ENCODE measurements at places on chromosomes 3 and 15. TPM values are rescaled to one million over a fixed set of nuclear protein-coding genes. Genes with fewer than 3 reads are reported as not detected.

GRCh38 chr15:77418966-77419835, 703 bp downstream of the PEAK1 start:
- peak overlapping the region; percentile 46 for H3K27ac ChIP-seq
- H3K27me3 ChIP-seq: no peaks in the 10 kb centered on the region
- H3K36me3 ChIP-seq: no peaks in the 10 kb centered on the region
- DNase-seq: no peak

Gene MYLK
- polyA plus RNA-seq: 31.9 TPM

DNA sequence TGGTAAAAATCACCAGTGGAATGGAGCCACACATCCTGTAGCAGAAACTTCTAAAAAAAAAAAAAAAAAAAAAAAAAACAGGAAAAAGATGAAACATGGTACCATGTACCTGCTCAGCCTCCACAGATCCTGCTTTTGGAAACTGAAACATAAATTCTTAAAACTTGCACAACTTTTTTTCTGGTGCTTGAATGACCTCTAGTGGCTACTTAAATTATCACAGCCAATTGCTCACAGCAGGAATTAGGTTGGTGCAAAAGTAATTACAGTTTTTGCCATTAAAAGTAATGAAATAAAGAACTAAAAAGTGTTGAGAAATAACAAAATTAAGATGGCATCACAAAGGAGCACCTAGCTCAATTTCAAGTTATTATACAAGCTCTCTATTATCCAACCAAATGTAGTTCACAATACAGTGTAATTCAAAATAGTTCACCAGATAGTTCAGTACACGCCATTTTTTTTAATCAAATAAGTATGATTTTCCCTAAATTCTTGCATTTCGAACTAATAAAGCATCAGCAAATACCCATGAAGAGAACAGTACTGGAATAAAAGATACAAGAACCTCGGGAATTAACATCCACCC, 80.6 kb downstream of the ULK4 start:
- no peak for DNase-seq
- H3K27ac ChIP-seq: no peak overlapping the region
- no peaks in the 10 kb centered on the region for H3K36me3 ChIP-seq
- no peaks in the 10 kb centered on the region for H3K27me3 ChIP-seq

GRCh38 chr3:112653881-112654300, 12.9 kb upstream of the CCDC80 start:
- H3K27me3 ChIP-seq: no peaks in the 10 kb centered on the region
- H3K36me3 ChIP-seq: no peaks in the 10 kb centered on the region
- peak overlapping the region; percentile 40 for H3K4me3 ChIP-seq
- DNase-seq: no peak

Gene TGM4
- 1.3 TPM for polyA plus RNA-seq

DNA sequence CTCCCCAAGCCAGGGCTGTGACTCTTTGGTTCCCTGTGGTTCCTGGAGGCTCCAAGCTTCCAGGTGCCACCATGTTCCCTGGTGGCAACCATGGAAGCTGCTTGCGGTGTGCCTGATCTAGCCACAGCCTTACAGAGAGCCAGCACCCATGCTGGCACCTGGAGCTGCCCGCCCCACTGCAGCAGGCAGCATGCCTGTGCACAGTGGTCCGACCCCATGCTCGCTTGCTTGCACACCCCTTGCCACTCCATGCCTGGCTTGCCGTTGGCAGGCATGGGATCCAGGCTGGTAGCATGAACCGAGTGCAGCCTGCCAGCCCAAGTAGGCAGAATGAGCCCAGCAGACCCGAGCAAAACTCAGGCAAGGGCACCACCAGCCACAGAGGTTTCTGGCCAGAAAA, 53.9 kb downstream of the SLMAP start:
- H3K36me3 ChIP-seq: no peaks in the 10 kb centered on the region
- H3K27me3 ChIP-seq: no peaks in the 10 kb centered on the region
- no peak overlapping the region for H3K4me3 ChIP-seq
- H3K4me1 ChIP-seq: peaks cover 13% of the 10 kb centered on the region
- no peak for DNase-seq

DNA sequence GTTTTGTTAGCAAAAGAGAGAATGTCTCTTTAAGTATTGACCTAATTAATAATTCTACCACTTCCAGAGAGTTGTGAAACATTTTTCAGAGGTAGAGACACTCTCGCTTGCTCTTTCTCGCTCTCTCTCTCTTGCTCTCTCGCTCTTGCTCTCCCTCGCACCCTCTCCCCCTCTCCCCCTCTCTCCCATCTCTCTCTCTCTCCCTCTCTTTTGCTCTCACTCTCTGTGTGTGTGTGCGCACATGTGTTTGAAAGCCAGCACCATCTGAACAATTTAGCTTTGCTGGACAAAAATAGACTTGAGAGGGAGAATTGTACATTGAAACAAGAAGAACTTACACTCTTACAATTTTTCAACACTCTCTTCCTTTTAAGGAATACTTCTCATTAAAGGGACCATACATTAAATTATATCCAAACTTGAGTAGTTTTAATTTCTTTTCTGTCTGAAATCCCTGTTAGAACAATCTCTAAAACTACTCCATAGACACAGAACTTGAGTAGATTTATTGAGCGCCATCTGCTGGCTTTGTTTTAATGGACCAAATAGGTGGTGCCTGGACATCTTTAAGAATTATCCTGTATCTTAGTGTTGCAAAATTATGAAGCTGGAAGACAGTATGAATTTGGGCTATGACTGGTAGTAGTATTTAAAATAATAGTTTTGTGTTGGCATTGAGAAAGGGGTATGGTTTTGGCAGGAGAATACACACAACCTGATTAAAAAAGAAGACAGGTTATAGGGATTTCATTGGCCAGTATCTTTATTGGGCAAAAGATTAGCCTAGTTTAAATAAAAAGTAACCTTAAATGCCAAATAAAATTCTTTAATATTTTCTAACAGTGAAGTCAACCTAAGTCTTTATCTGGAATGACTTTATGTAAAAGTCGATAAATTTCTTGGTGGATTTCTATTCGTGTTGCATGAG, 124.6 kb downstream of the AKAP13 start:
- no peaks in the 10 kb centered on the region for H3K36me3 ChIP-seq
- no peaks in the 10 kb centered on the region for H3K27me3 ChIP-seq
- H3K27ac ChIP-seq: no peak overlapping the region

Gene CA12
- 101 TPM for polyA plus RNA-seq

GRCh38 chr3:43212914-43213611, 73.3 kb upstream of the SNRK start:
- H3K4me1 ChIP-seq: peaks cover 49% of the 10 kb centered on the region
- no peak for DNase-seq
- no peak overlapping the region for H3K4me3 ChIP-seq
- H3K36me3 ChIP-seq: no peaks in the 10 kb centered on the region

Gene ROPN1
- polyA plus RNA-seq: 0.35 TPM

DNA sequence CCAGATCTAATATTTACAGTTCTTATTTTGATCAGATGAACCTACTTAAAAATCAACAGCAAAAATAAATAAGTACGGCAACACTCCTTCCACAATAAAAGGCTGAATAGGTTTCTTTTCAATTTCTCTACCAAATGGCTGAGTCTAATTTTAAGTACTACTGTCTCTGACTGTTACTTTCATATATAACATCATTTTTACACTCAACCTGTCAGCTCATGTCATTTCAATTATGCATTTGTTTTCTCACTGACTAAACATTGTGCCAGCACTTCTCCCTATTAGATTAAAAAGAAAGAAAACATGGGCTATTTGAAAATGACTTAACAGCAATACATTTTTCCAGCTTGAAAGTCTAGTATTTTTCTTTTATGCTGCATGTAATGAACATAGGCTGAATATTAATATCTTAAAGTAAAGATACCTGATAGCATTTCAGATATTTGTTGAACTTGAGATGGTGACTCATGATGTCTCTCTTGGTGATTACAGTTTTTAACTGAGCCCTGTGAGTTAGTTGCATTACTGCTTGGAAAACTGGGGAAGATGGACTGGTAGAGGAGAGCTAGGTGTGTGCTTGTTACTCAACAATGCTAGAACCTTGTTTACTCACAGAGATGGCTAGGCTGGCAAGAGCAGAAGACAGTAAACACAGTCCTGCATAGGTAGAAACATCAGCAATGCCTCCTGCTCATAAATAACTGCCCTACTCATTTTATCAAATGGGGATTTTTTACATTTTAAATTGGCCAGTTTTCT, 73.9 kb downstream of the PEX5L start:
- H3K27me3 ChIP-seq: no peaks in the 10 kb centered on the region
- DNase-seq: no peak
- H3K4me3 ChIP-seq: no peak overlapping the region

Gene LRRC28
- polyA plus RNA-seq: 23.3 TPM

DNA sequence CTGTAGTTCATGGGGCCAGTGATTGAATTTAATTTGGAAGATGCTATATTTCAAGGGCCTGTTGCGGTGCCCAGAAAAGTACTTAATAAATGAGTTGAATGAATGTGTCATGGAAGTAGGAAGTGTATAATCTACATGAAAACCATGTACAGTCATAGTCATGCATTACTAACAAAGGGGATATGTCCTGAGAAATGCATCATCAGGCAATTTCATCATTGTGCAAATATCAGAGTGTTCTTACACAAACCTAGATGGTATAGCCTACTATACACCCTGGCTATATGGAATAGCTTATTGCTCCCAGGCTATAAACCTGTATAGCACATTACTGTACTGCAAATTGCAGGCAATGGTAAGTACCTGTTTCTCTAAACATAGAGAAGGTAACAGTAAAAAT, 10.7 kb upstream of the MYO5C start:
- H3K36me3 ChIP-seq: peaks cover 14% of the 10 kb centered on the region
- H3K27ac ChIP-seq: no peak overlapping the region
- H3K4me1 ChIP-seq: peaks cover 3% of the 10 kb centered on the region
- H3K4me3 ChIP-seq: no peak overlapping the region

Gene FAM174B
- polyA plus RNA-seq: 0.44 TPM

DNA sequence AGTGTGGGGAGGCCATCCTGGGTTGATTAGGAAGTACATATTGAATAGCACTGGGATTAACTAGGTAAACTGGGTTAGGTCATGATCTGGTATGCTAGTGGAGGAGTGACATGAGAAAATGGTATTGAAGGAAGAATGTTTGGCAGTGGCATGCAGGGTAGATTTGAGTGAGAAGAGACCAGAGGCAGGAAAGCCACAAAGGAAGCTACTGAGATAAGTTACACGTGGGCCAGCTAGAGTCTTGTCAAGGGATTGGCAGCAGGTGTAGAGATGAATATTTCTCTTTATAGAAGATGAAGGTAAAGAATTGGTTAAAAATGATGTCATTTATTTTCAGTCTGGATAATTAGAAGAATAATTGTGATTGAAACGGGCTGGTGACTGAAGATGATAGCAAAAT, 91.0 kb upstream of the TPRG1 start:
- no peaks in the 10 kb centered on the region for H3K36me3 ChIP-seq
- H3K27ac ChIP-seq: no peak overlapping the region
- DNase-seq: no peak
- H3K27me3 ChIP-seq: peaks cover 16% of the 10 kb centered on the region
- H3K4me3 ChIP-seq: no peak overlapping the region

GRCh38 chr3:51637941-51638471, 33.0 kb upstream of the TEX264 start:
- peak; percentile 44 for DNase-seq
- no peaks in the 10 kb centered on the region for H3K27me3 ChIP-seq
- no peak overlapping the region for H3K27ac ChIP-seq
- H3K36me3 ChIP-seq: peaks cover 40% of the 10 kb centered on the region
- peaks cover 8% of the 10 kb centered on the region for H3K4me1 ChIP-seq
- no peak overlapping the region for H3K4me3 ChIP-seq

DNA sequence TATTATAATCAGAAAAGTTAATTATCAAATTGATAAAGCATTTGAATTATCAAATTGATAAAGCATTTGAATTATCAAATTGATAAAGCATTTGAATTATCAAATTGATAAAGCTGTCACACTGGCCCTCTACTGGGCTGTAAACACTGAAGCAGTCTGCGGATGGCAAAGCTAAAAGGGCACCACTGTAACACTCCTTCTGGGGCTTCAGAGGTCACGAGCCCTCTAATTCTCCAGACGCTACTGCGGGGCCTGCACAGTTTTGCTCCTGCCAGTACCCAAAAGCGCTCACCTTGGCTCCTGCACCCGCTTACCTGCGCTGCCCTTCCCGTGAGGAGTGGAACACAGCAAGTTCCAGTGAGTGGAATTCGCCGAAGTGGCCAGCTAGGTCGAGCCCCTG, 409.0 kb upstream of the KCNMB2 start:
- no peaks in the 10 kb centered on the region for H3K36me3 ChIP-seq
- H3K27me3 ChIP-seq: no peaks in the 10 kb centered on the region
- H3K4me3 ChIP-seq: no peak overlapping the region
- no peaks in the 10 kb centered on the region for H3K4me1 ChIP-seq
- H3K27ac ChIP-seq: no peak overlapping the region
- DNase-seq: no peak

GRCh38 chr3:76308541-76308940, 523.2 kb upstream of the ZNF717 start:
- H3K4me3 ChIP-seq: no peak overlapping the region
- H3K4me1 ChIP-seq: peaks cover 5% of the 10 kb centered on the region
- H3K36me3 ChIP-seq: no peaks in the 10 kb centered on the region
- H3K27ac ChIP-seq: no peak overlapping the region
- no peak for DNase-seq

GRCh38 chr15:68173119-68173518, 32.0 kb downstream of the CALML4 start:
- H3K36me3 ChIP-seq: peaks cover 20% of the 10 kb centered on the region
- DNase-seq: no peak
- no peaks in the 10 kb centered on the region for H3K27me3 ChIP-seq
- no peaks in the 10 kb centered on the region for H3K4me1 ChIP-seq
- no peak overlapping the region for H3K4me3 ChIP-seq

Gene GNAT1
- polyA plus RNA-seq: not detected

- H3K4me1 ChIP-seq: no peaks in the 10 kb centered on the region
- no peaks in the 10 kb centered on the region for H3K27me3 ChIP-seq
- DNase-seq: no peak
- no peak overlapping the region for H3K4me3 ChIP-seq
Measured at GRCh38 chr3:177211503-177212277, 14.4 kb upstream of the TBL1XR1 start.

DNA sequence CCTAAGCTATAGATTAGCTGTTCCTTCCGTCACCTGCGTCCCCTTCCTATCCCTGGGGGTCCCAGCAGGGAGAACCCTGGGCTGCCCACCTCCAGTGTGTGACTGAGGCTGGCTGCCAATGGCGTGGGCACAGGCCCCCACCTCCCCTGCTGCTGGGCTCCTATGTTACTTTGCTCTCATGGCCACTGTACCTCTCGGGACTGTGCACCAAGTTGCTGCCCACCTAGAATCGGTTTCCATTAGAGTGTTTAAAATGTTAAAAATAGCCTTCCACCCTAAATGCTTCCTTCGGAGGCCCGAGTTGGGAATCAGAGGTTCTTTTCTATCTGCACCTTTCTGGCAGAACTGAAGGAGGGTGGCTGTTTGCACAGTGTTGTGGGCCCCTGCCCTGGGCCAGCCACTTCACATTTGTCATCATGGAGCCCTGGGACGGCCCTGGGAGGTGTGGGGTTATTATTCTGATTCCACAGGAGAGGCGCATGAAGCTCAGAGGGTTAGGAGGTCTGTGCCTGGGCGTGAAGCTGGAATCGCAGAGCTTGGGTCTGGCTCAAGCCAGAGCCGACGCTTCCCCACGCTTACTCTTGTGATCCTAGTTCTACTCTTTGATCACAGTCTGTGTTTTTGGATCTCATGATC, 29.1 kb downstream of the IRAK2 start:
- peaks cover 79% of the 10 kb centered on the region for H3K4me1 ChIP-seq
- no peaks in the 10 kb centered on the region for H3K36me3 ChIP-seq
- peak overlapping the region; percentile 94 for H3K27ac ChIP-seq
- H3K27me3 ChIP-seq: no peaks in the 10 kb centered on the region
- H3K4me3 ChIP-seq: no peak overlapping the region

Data from keratinocyte (primary cell).